Sciatic nerve (tissue), 2 donors: ENCODE measurements at places on chromosomes 7 and 10. TPM values are rescaled to one million over a fixed set of nuclear protein-coding genes. Genes with fewer than 3 reads are reported as not detected.

DNA sequence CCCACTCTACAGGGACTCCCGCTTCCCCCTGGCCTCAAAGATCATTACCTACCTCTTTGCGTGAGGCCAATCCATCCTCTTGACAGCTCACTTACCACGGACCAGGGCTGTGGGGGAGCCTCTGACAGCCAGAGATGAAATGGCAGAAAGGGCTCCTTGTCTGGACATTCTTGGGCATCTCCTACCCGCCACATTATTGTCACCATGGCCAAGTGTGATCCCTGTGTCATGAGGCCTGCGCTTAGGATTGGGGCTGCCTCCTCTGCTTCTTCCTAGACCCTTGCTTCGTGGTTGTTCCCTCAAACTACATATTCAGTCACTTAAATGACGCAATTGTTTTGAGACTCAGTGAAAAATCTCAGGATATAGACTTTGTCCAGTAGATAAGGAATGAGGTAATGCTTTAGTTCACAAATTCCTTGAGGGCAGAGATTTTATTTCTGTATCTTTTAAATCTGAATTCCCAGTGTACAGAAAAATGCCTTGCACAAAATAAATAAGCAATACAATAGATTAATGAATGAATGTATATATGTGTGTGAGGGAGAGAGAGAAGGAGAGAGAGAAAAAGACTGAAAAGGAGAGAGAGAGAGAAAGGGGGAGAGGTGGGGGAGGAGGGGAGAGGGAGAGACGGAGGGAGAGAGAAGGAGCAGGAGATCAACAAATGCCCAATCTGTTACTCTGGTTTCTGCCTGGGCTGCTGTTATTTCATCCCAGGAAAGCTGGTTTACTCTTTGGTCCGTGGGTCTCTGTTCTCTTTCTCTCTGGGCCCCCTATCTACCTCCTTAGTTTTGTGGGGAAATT lies 159.0 kb downstream of the PLXNA4 start:
- DNase-seq: no peak

DNA sequence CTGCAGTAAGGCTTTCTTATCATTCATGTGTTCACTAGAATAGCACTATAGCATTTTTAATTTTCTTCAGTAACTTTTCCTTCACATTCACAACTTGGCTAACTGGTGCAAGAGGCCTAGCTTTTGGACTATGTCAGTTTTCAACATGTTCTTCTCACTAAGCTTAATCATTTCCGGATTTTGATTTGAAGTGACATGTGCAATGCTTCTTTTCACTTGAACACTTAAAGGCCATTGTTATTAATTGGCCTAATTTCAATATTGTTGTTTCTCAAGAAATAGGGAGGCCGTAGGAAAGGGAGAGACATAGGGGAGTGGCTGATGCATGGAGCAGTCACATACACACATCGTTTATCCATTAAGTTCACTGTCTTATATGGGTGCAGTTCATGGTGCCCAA lies 151.2 kb upstream of the NFE2L3 start:
- DNase-seq: no peak

- no peak for DNase-seq
These were observed 23.9 kb downstream of the KLF6 start for GRCh38 chr10:3761021-3761686.

GRCh38 chr7:157032128-157032527 lies 21.7 kb upstream of the MNX1 start:
- no peak for DNase-seq

DNA sequence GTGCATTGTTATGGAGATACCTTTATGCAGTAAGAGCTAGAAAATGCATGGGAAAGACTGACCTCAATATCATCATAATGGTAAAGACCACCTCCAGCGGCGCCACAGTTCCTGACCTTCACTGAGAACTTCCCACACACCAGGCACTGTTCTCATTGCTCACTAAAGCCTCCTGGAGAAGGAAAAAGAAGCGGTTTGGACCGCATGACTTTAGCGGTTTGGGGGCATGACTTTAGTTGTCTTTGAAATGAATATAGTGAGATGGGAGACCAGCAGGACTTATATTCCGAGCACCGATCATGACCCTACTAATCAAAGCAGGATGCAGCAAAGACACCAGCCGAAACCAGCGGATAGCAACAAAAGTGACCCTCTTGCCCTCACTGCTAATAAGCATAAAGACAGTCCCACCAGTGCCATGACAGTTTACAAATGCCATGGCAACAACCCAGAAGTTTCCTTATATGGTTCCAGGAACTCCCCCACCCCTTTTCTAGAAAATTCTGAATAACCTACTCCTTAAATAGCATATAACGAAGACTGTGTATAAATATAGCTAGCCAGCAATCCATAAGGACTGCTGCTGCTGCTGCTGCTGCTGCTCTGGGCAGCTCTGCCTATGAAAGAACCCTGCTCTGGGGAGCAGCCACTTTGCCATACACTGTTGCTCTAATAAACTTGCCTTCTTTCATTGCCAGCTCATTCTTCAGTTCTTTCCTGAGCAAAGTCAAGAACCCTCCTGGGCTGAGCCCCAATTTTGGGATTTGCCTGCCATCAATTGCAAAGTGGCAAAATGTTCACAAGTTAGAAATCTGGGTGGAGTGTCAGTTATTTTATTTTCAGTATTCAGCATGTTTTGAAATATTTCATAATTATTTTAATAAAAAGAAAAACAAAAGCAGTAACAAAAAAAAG lies 694.1 kb downstream of the SUGCT start:
- no peak for DNase-seq

DNA sequence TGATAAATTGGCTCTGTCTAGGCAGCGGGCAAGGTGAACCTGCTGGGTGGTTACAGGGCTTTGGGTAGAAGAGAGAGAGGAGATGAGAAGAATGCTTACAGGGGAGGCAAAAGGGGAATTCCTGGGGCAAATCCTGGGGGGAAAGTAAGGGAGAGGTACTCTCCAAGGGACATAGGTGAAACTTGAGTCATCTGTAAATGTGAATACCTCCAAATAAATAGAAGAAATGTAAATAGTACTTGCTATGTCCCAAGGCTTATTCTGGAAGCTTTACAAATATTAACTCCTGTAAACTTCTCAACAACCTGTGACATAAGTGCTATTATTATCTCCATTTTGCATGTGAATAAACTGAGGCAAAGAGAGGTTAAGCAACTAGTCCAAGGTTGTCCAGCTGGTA lies 57.7 kb upstream of the CDK13 start:
- no peak for DNase-seq

DNA sequence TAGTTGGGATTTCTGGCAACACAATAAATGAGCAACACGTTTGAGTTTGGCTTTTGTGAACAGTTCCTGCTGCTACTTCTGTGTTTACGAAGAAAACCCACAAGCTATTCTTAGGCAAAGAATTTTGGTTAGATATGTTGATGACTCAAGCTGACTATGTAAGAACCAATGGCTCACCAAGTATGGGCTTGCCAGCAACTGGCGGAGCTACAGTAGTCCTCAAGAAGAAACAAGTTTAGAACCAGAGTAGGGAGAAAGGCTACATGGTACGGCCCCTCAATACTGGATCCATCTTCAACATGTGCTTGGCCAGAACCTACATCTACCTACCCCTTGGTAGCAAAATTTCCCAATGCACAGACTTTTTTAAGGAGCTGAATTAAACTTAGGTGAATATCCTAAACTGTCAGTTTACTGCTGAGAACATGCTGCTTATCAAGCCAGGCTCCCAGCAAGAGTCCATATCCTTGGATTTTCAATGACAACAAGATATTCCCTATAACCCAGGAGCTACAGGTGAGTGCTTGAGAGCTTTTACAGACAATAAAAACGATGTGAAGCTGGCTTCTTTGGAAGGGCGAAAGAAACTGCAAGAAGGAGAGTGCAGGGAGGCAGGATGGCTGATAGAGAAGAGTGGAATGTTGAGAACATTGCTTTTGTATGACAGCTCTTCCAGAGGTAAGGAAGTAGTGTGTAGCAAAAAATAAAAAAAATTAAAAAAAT lies 74.3 kb upstream of the ASAH2 start:
- DNase-seq: no peak

DNA sequence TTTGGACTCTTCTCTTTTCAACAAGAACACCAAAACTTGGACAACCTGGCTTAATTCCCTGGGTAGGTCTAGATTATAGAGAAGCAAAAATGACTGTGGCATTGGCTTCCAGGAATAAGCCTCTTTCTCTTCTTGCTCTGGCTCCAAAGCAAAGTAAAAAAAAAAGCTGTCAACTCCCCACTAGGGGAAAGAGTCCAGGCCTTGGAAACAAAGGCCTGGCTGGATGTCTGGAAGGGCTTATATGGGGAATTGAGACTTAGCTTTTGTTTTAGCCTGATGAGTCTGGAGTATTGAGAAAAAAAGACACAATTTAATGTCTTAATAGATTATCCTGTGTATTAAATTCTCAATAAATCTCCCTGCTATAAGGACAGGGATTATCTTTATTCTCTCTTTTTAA lies 300.6 kb downstream of the SORCS3 start:
- no peak for DNase-seq

The EPHA1 gene
- 0.22 TPM for total RNA-seq

The PLEKHS1 gene
- total RNA-seq: 0.22 TPM

The TEX47 gene
- not detected for total RNA-seq

The CALHM2 gene
- total RNA-seq: 46.3 TPM
